ENCODE measurements at places on chromosomes 11 and 22.

DNA sequence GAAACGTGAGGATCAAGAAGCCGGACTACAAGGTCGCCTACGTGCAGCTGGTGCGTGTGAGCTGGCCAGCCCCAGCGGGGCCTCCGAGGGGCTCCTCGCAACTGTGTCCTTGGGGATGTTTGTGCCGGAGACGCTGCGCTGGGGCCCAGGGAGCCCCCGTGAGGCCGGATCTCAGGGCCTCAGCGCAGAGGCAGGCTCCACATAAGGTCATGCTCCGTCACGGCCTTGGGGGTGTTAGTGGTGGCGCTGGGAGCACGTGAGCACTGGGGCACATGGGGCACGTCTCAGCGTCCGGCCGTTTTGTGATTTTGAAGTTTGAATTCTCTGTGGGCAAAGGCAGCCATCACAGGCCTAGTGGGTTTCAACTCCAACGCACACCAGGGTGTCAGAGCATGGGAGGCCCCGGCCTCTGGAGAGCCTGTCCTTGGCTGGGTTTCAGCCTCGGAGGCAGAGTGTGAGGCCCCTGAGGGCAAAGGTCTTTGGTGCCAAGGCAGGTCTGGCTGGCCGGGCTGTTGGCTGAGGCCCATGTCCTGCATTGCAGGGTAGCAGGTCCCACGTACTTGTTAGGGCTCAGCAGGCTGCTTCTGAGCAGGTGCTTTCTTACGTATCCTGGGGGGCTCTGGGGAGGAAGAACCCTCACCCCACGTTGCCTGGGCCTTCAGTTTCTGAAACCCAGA is 5.8 kb downstream of the MRPL23 start:
- no peak for DNase-seq

DNA sequence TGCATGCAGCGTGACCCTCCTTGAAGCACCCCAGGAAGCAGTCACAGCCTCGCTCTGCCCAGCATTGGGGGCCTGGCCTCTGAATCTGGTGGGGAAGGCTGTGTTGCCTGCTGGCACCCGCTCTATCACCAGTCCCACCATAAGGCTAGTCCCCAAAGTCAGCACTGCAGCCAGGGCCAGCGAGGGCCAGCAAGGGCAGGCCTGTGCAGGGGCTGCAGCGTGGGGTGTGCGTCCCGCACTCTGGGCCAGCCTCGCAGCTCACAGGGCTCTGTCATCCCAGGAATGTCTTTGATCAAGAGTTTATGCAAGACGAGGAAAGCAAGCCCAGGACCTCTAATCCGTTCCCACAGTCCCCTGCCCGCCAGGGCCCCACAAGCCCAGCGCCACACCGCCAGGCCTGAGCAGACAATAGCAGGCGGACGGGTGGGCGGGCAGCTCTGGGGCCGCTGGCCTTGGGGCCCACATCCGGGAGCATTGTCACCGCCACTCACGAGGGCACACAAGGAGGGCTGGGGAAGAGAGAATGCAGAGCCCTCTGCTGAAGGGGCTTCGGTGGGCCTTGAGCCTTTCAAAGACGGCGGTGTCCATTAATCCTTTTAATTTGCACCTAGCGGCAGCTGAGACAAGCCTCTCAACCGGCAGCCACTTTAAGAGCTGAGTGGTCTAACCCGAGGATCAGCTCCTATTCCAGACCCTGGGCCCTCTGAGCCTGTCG is 17.1 kb downstream of the LTO1 start:
- no peak for DNase-seq

- no peak for DNase-seq
Measured at GRCh38 chr11:70103256-70103975, 25.3 kb downstream of the ANO1 start.

DNA sequence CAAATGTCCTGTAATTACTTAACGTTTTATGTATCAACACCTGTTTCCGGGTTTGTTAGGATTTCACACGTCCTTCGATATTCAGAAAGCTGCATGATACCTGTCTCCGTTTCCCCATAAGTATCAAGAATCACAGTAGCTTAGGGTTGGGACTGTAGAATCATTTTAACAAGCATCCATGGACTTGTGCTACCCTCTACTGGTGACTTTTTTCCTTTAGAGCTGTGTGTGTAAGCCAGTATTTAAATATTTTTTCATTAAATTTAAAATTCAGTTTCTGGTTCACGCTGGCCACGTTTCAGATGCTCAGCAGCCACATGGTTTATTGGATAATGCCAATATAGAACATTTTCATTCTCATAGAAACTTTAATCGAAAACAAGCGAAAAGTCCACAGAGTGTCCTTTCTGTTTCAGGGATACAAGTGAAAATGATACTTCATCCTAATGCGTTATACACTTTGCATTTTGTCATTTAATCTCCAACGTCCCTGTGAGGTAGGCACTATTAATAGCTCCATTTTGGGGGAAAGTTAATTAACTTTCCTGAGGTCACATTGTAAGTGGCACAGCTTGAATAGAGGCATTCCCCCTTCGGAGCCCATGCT is 61.5 kb upstream of the SLC25A18 start:
- DNase-seq = peak; percentile 84

DNA sequence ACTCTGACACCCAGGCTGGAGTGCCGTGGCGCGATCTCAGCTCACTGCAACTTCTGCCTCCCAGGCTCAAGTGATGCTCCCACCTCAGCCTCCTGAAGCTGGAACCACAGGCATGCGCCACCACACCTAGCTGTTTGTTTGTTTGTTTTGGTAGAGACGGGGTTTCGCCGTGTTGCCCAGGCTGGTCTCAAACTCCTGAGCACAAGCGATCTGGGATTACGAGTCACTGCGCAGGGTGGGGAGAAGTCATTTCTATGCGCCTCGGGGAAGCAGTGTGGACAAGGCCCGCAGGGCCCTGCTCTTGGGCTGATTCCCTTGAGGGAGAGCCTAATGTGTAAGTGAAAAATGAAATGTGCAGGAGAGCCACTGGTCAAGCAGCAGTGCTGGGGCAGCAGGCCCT is 19.6 kb upstream of the SEPTIN5 start:
- no peak for DNase-seq

DNA sequence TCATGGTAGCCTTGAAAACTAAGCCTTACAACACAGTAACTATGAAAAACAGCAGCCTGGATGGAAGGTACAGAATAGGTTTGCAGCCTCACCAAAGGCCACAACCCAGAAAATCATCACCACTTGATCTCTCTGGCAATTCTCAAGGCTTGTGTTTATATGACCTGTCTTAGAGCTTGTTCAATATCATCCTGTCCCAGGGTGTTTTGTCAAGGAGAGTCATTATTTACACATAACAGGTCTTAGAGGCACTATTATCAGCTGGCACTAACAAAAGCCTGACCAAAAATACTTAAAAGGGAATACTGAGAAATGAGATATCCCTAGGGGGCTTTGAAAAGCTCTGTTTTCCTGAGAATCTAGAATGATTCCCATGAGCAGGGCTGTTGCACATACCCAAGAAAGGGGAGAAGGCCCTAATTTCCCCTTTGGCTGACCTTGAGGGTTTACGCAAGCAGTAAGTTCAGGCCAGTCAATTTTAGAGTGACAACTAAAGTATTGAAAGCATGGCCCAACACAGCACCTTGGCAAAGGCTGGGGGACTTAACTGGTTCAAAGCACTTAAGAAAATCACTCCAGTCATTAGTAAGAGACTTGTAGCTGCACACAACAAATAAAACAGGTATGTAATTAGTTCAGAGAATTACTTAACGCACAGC is 7.9 kb downstream of the SC5D start:
- DNase-seq = no peak

DNA sequence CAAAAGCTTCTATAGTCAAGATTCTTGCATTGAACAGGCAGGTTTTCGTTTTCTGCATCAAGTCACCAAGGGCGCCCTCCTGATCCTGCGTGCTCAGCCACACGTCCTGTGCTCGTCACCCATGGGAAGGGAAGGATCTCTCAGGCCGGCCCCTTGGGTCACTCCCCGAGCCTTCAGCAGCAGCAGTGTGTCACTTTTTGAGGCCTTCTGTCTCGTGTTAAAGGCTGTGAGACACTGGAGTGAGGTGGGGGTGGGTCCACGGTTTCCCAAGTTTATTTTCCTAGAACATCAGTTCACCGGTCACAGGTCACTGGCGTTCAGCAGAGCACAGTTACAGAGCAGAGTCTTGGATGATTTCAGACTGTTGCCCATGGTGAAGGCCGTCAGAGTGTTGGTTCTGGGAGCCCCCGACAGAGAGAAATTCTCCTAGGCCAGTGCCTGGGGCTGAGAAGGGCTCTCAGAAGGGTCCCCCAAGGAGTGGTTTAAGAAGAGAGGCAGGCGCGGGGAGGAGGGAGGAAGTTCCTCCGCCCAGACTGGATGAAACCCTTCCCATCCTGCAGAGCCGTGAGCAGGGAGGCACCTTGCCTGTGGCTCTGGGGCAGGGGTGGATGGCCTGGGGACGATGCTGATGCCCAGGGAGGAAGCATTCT is 13.5 kb upstream of the ADORA2A start:
- no peak for DNase-seq

- no peak for DNase-seq
Measured at GRCh38 chr22:23119494-23120414, 22.0 kb downstream of the RSPH14 start.

- no peak for DNase-seq
Measured at GRCh38 chr11:46275964-46276641, 1.4 kb upstream of the CREB3L1 start.

GRCh38 chr11:130808541-130808940 is 107.7 kb downstream of the SNX19 start:
- no peak for DNase-seq

GRCh38 chr11:10272132-10272531 is 21.9 kb downstream of the SBF2 start:
- DNase-seq = no peak

GRCh38 chr22:47552024-47552423 is 789.6 kb downstream of the TBC1D22A start:
- DNase-seq = no peak

GRCh38 chr22:42661985-42662831 is 13.0 kb upstream of the CYB5R3 start:
- peak; percentile 82 for DNase-seq

DNA sequence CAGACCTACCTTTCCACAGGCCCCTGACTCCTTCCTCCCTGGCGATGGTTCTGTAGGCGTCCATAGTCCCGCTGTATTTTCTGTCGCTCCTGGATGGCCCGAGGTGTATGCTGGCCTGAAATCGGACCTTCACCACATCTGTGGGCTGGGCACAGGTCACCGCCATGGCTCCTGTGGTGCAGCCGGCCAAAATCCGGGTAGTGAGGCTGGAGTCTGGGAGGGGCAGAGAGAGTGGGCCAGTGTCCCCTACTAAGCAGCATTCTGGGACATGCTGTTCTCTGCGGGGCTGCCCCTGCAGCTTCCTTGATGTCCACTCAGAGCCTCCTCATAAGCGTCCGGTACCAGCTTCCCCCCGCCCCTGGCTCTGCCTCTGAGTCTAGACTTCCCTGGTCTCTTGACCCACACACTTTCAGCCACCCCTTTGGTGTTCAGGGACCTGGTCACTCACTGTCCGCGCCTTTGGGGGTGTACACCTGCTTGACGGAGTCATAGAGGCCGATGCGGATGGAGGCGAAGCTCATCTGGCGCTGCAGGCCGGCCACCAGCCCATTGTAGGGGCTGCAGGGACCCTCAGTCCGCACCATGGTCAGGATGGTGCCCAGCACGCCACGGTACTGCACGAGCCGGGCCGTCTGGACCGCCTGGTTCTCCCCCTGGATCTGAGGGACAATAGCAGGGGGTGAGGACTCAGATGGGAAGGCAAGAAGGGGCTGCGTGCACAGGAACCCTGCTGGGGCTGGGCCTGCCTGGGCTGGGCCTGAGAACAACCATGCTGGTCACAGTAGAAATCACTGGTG is 3.0 kb downstream of the UCP3 start:
- no peak for DNase-seq

DNA sequence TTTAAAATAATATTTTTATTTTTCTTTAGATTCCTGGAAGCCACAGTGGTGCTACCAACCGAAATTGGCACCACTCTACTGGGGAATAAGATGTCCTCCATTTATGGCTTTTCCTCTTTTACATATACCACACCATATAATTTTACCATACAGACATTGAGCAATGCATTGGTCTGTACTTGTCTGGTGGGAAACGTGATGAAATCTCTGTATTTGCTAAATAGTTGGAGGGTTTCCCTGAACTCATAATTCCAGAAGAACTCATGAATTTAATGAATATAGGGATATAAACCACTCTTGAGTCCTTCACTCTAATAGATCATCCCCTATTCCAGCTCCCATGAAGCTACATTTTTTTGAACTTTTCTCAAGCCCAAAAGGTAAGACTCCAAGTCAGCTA is 28.0 kb upstream of the MMP13 start:
- no peak for DNase-seq

DNA sequence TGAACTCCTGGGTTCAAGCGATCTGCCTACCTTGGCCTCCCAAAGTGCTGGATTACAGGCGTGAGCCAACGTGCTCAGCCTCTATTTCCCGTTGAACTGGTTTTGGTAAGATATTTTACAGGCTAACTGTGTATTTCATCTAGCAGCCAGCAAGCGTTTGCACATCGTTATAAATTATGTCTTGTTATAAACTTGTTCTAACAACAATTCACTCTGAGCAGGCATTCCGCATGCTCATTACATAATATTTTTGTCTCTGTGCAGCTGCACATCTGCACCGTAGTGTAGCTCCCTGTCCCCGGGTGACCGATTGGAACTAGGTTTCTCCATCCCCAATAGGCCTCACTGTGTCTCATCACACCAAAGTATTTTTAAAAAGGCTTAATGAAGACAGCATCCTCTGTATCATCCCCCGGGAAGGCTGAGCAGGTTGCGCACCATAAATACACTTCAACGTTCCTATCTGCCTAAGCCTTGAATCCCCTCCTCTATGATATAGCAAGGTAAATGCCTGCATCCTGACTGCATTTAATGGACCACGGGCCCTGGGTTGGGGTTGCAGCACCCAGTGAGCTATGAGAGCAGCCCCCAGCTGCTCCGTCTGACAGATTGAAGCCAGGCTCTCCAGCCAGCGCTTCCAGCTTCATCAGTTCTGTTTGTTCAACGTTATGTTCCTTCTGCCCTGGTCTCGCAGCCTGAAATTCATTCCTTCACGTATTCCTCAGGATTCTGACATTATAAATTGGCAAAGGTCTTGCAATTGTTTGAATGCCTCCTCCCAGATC is 47.7 kb downstream of the TST start:
- DNase-seq = no peak

DNA sequence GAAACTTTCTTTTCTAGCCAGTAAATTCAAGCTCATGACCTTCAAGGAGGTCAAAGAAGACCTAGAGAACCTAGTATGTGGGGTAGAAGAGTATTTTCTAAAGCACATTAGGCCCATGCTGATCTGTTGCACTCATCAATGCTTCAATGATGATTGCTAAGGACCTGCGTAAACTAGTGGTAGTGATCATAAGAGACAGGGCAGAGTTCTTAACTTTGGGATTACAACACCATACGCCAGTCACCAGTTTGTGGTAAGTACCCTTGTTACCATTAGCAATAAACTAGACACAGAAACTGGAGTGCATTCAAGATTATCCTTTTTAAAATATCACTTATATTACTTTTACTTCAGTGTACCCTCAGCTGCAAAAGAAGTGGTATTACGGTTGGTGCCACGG is 490.3 kb downstream of the BUD13 start:
- DNase-seq = no peak

GRCh38 chr11:15519124-15519791 is 404.5 kb downstream of the INSC start:
- DNase-seq = no peak

- DNase-seq = peak; percentile 67
Measured at GRCh38 chr22:30605449-30606110, 1.4 kb upstream of the TCN2 start.

- DNase-seq = peak; percentile 77
Measured at GRCh38 chr11:66363805-66364535, 7.6 kb downstream of the SLC29A2 start.

GRCh38 chr22:35191412-35191811 is 65.9 kb upstream of the HMGXB4 start:
- no peak for DNase-seq

All from KBM-7 (cell line).